Stimulated activated CD4-positive, alpha-beta T cell treated with anti-CD3 and anti-CD28 coated beads, Interleukin-12 subunit alpha, Interleukin-12 subunit beta, amount 100 ng/mL, for 24 hours (primary cell): ENCODE measurements at places on chromosomes 2 and 18.

DNA sequence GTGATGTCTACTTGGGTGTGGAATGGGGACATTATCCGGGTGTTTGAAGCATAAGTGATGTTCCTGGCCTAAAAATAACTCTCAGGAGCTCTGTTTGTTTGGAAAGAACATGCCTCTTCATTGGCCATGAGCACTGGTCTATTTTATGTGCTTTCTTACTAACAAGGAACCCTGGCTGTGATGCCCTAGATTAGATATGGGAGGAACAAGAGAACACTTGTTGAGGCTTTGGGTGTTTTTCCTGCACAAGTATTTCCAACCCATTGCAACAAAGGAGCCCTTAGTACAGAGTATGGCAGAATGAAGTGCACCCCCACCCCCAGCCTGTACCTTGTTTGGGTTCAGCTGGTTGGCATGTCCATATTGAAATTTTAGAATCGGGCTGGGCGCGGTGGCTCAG is 95.9 kb downstream of the SLC4A3 start:
- DNase-seq = no peak

DNA sequence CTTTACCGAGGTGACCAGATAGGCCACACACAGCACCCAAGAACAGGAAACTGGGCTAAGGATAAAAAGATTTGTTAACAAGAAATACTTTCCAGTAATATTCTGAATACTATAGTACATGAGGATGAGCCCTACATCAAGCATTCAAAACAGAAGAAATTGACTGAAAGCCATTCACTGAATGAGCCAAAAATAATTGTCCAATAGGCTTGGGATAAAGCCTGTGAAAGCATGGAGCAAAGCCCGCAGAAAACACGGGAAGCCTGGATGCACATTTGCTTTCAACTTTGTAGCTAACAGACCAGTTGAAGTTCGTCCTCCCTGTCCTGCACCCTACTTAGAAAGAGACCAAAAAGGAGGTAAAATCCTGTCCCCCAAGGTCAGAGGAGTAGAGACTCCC is 56.3 kb downstream of the DIPK1C start:
- DNase-seq = no peak

DNA sequence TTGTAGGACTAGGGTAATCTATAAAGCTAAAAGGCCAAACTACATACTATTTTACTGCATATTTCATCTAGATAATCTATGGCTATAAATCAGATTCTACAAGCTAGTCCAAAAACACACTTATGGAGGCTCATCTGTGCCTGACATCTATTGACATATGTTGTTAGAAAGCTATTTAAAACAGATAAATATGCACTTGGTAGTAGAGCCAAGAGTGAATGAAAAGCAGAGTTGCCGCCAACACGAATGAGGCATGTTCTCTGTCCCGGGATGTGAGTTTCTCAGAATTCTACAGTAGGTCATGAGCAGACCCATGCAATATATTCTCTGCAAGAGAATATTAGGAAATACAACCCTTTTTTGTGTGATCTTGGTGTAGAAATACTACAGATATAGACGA is 66.7 kb upstream of the LPIN2 start:
- no peak for DNase-seq

DNA sequence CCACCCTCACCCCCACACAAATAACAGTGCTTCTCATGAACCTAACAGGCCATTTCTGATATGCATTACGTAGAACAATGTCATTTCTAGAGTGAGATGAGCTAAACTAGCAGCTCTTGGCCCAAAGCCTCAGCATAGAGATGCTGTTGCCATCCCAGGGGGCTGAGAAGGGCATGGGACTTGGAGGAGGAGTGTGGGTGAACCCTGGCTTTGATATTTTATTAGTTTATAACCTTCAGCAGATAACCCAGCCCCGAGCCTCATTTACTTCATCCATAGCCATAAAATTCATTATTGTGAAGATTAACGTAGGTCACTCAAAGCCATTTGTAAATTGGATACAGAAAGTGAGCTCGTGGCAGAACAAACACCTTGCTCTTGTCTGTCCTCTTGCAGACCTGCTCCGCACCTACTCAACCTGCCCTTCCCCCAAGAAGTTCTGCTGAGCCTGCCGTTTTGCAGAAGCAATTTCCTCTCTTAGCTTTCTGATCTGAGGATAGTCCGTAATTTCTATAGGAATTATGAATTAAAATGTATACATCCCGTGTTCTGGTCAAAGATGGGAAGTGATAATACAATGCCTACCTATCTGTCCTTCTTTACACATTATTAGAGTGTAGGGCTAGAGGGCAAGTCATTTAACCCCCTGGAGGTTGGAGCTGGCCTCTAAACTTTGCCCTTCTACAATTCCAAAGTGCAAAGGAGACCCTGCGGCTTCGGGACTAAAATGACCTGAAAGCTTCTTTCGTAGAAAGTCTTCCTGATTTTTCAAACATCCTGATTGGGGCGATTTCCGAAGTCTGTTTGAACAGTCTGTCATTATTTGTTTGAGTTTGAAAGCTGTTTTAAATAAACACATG is 187.4 kb downstream of the BCL2 start:
- DNase-seq = no peak

DNA sequence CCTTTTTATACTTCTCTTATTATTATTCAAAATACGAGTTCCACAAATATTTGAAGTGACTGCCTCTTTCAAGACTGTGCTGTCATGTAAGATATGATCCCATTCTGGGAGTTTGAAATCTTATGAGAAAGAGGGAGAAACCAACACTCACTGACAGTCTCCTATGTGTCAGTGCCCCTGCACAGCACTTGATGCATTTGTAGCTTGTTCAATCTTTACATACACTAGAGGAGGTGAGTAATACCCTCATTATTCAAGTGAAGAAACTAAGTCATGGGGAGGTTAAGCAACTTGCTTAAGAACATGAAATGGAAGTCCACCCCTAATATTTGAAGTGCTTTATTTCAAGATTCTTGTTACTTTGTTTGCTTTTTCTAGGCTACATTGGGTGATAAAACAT is 459.5 kb upstream of the FANCL start:
- no peak for DNase-seq

GRCh38 chr2:196391149-196391479 is 219.7 kb upstream of the STK17B start:
- no peak for DNase-seq

DNA sequence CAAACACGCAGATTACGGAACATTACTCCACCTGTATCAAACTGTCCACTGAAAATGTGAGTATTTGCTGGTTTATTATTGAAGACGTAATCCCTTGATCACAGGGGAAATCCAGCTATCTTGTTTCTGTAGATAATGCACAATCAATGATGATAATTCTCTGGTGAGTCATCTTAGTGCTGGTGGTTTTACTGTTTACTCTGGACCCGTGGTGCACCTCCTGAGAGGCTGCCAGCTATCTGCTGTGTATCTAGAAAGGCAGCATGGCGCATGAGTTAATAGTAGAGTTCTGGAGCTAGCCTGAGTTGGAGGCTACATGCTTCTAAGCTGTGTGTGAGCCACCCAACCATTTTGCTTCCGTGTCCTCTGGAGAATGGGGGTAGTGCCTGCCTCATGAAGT is 6.5 kb downstream of the NCAPH start:
- no peak for DNase-seq

GRCh38 chr2:99350194-99350593 is 13.0 kb downstream of the EIF5B start:
- DNase-seq = no peak

DNA sequence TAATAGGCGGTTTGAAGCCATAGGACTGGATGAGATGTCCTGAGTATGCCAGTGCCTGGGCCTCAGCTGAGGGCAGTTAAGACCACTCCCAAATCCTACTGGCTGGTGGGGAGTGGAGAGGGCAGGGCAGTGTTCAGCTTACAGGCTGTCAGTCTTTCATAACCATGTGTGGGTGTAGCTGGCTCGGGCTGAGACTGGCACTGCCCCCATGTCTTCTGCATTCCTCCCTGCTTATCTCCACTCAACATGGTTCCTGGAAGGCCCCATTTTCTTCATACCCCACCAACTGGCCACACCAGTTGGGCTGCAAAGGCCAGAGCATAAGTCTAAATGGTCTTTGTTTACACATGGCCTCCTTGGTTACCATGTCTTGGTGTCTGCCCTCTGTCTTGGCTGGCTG is 17.2 kb upstream of the IL37 start:
- no peak for DNase-seq

DNA sequence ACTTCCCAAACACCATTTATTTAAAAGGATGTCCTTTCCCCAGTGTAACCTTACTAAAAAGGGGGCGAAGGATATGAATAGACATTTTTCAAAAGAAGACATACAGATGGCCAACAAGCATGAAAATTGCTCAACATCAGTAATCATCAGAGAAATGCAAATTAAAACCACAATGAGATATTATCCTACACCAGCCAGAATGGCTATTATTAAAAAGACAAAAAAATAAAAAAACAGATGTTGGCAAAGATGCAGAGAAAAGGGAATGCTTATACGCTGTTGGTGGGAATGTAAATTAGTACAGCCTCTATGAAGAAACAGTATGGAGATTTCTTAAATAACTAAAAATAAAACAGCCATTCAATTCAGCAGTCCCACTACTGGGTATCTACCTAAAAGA is 142.3 kb upstream of the NT5C1B start:
- no peak for DNase-seq

DNA sequence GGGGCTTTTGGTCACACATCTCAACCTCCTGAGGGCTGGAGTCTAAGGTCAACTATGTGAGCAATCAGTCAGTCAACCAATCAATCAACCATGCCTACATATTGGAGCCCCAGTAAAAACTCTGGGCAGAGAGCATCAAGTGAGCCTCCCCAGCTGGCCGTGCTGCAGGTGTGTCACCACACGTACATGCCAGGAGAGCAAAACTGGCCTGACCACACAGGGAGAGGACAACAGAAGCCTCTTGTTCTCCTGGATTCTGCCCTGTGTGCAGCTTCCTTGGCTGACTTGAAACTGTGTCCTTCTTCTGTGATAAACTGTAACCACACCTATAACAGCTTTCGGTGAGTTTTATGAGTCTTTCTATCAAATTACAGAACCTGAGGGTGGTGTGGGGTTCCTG is 25.9 kb downstream of the GPR35 start:
- DNase-seq = no peak

- no peak for DNase-seq
Observed at GRCh38 chr2:222912776-222913175, 51.9 kb downstream of the ACSL3 start.

- DNase-seq = no peak
Observed at GRCh38 chr2:209529579-209529978, 105.7 kb downstream of the MAP2 start.

- DNase-seq = no peak
Observed at GRCh38 chr18:45935591-45936335, 31.4 kb downstream of the EPG5 start.

DNA sequence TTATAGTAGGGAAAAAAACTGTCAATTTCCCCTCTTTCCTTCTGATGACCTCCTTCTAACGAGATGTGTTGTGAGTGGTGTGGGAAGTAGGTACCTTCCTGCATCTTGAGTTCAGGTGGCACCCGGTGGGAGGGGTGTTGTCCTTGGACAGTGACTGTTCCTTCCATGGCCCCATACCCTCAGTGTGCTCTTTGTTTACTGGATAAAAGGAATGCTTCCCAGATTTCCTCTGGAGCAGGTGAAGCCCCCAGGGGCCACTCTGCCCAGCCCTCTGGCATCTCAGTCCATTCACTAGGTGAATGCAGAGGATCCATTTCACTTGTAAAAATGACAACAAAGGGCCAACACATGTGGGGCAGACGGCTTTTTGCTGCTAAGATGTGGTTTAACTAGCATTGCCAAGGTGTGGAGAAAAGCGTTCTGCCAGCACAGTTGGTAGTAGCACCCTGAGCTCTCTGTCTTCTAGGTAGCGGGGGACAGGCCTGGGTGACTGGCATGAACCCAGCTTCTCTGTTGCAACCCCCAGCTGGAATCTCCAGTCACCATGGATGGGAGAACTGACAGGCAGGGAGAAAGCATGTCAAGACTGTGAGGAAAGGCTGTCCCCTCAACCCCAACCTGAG is 6.9 kb downstream of the GDF7 start:
- DNase-seq = no peak

- DNase-seq = no peak
Observed at GRCh38 chr2:28406276-28407096, 13.8 kb downstream of the FOSL2 start.

DNA sequence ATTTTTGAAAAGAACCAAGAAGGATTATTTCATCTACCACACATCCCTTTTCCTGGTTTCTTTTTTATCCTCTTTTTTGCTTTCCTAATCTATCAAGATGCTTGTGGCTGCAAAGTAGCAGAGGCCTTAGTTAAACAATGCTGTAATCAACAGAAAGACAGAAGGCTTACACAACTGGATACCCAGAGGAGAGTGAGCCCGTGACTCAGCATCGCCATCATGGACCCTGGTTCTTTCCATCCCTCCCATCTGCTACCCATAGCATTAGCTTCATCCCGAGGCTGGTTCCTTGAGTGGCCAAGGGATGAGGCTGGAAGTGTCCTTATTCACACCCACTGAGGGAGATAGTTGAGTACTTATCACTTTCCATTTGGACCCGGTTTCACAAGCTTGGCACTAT is 7.5 kb upstream of the HAAO start:
- DNase-seq = no peak

DNA sequence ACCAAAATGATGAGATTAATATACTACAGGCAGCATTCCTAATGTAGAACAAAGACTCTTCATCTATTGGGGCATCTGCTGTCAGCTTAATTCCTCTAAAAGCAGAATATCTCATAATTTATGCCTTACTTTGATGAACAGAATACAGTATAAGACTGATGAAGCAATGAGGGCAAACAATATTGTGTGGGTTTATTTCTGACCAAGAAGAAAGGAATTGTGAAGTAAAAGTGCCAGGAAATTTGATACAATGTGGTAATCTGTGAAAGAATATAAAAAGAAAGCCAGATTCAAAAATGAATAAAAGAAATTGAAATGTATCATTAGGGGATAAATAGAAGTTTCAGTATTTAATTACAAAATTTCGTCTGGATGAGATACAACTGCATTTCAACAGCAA is 78.8 kb upstream of the TTC21B start:
- no peak for DNase-seq

DNA sequence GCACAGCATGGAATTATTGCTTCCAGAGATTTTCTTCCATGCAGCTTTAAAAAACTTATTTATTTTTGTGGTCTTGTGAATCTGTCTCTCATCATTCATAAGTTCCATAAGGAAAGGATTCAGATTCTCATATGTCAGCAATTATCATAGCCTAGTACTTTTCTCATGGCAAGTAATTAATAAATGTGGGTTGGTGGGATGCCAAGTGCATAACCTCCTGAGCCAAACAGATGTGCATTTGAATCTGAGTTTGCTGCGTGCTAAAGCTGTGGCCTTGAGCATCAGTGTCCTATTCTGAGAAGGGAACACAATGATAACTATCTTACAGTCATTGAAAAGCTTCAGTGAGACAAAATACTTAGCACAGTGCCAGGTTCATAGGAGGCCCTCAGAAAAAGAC is 331.9 kb downstream of the PDE11A start:
- DNase-seq = no peak

DNA sequence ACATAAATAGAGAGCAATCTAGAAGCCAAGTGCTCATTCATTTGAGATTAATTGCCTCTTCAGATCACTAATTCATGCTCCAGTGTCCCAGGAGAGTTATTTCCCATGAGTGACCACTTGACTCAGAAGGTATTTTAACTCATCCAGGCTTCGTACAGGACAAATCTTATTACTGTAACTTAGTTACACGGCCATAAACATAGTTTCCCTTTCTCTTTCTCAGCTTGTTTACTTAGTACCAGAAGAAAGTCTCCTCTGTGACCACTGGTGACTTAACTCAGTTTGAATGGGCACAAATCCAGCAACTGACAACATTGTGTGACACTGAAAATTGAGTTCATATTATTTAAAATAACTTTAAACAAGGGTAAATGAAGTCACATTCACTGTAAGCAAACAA is 25.3 kb downstream of the MMADHC start:
- DNase-seq = no peak

GRCh38 chr2:106537047-106537446 is 49.9 kb downstream of the CD8B2 start:
- DNase-seq = no peak
